ENCODE measurements at places on chromosomes 2 and 18.

- DNase-seq = no peak
These were observed 119.8 kb downstream of the PRKCE start for GRCh38 chr2:45771261-45771660.

DNA sequence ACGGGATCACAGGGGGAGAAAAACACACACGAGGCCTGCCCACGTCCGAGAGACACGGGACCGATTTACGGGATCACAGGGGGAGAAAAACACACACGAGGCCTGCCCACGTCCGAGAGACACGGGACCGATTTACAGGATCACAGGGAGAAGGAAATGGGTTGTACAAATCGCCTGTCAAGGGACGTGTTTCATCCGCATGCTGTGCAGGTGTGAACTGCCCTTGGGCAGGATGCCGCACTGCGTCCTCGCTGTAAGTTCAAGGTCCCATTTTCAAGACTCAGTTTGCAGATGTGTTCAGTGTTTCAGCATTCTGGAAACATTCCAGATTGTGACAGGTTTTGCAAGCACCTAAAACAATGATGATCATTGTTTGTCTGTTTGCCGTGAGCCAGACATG is 2.3 kb upstream of the KCNG2 start:
- no peak for DNase-seq

GRCh38 chr18:48546396-48546795 is 7.6 kb downstream of the CTIF start:
- DNase-seq = no peak

DNA sequence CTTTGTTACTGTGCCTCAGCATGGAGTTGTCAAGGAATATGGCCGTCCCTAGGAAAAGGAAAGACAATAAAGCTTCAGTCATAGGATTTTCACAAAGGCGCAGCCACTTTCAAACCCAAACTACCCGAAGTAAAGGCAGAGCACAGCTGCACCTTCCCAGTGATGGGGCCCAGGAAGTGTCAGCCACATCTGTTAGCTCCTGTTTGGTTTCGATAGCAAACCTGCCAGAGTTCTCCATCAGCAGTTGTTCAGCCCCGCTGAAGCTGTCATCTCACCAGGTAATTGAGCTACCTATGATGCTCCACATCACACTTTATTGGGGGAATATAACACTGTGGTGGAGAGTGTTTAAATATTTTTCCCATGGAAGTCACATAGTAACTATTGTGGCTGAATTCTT is 80.7 kb downstream of the LRATD1 start:
- no peak for DNase-seq

- DNase-seq = no peak
These were observed 55.5 kb downstream of the SERTAD2 start for GRCh38 chr2:64598226-64598625.

DNA sequence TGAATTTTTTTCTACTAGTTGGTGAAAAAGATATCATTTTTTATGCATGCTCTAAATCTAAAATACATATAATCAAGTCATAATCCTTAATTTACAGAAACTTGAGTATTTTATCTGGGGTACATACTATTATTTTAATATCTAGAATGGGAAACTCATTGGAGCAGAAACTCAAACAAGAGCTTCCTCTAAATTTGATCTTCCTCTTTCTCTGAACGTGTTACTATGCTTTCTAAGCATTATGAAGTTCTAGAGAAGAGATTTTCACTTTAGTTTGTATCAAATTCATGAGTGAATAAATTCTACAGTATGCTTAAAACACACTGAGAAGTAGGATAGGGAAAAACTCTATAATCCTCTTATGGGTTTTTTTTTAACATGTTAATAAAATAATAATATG is 20.6 kb upstream of the SLC38A11 start:
- DNase-seq = no peak

DNA sequence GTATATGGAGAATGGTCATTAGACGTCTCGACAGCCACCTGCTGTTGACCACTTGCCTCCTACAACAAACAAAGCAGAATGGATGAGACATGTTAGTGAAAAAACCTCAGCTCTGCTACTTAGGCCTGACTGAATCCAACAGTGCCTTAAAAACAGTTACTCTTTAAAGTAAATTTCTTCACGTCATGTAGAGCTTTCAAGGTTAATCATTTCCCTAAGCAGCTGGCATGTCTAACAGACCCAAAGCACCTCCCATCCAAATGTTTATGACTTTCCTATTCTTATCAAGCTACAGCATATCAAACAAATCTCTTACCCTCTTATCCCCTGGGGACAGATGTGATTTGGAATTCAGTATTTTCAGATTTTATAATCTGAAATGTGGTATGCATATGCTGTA is 75.6 kb upstream of the ITGB6 start:
- DNase-seq = no peak

DNA sequence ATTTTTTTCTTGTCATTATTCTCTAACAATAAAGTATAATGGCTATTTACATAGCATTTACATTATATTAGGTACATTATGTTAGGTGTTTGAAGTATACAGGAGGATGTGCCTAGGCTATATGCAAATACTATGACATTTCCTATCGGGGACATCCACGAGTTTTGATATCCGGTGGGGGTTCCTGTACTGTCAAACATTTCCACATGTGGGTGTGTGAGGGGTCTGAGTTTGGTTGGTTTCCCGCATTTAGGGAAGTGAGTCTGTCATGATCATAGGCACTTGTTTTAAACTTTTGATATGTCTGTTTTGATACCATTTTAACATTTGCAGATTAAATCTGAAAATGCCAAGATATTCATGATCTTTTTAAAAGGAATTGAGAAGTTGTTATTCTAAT is 76.0 kb downstream of the CEP192 start:
- DNase-seq = no peak

DNA sequence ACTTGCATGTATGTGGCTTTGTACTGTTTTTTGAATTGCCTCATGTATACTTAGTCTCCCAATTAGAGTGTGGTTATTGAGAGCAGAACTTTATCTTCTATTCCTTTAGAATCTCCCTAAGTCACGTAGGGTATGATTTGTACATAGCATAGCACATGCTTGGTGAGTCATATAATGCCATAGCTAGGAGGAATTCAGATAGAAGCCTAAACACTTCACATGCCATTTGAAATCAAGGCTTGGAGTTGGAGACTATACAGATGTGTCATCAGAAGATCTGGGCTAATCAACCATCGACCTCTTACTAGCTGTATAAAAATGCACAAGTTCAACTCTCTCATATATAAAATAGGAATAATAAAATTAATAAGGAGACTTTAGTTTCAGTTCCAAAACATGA is 222.6 kb upstream of the ST6GAL2 start:
- no peak for DNase-seq

- no peak for DNase-seq
These were observed 10.9 kb downstream of the PTGR3 start for GRCh38 chr18:75198036-75198435.

DNA sequence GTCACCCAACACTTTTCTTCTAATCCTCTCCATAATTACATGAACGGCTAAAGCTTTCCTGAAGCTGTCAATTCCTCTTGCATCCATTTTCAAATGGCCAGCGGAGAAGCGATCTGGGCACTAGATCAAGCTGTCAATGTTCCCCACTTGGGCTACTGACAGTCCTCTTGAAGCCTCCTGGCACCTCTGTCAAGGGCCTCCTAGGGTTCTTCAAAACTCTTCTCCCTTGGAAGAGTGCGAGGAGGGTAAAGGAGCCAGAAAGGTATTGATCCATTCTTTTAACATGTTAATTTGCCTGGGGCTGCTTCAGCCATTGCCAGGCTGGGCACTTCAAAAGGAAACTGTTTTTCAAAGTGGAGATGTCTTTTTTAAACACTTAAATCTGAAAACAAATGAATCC is 19.8 kb downstream of the EPHA4 start:
- DNase-seq = no peak

- no peak for DNase-seq
These were observed 9.4 kb upstream of the PRLH start for GRCh38 chr2:237556773-237557632.

DNA sequence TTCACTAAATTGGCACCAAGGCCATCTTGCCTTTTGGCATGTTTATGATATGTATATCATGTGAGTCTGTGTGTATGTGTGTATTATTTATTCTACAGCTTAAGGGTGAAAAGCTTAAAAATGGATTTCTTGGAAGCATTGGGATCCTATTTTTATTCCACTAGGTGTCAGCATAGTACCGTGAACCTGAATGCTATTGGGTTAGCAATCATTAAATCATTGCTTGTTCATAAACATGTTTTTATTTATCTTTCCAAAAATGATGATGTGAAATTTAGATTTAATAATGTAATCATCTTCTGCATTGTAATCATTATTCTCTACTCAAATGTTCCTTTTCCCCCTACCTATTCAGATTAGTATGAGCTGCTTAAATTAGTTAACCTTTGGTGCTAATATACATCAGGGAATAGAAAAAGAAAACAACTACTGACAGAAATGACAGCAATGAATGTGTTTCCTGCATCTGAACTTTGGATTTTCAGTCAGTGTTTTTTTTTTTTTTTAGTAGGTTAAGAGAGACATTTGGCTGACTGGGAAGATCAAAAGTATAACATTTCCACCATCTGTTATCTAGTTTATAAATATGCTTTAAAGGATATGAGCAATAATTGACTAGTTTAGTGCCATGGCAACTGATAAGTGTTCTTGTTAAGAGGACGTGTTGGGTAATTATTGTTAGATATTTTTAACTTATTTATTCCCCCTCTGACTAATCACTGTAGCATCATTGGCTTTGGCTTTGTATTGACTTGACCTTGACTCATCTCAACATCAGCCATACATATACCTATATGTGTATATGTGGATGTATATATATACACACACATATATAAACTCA is 14.1 kb upstream of the ZSWIM2 start:
- DNase-seq = no peak

GRCh38 chr18:35697869-35698268 is 116.3 kb downstream of the GALNT1 start:
- DNase-seq = no peak

DNA sequence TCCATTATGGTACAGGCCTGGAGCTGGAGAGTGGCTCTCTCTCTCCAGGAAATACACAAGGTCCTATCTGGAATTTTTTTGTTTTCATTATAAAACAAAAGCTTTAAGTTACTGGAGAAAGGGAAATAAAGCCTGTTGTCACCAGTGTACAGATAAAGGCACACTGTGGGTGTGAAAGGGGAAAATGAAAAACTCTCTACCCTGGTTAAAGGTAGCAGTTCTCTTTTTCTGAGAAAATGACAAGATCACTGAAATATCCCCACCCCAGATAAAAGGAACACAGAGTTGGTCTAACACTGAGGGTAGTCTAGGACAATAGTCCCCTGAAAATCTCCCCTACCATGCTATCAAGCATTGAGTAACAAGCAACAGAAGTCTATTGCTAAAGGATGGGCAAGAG is 438.7 kb downstream of the MBD2 start:
- no peak for DNase-seq

DNA sequence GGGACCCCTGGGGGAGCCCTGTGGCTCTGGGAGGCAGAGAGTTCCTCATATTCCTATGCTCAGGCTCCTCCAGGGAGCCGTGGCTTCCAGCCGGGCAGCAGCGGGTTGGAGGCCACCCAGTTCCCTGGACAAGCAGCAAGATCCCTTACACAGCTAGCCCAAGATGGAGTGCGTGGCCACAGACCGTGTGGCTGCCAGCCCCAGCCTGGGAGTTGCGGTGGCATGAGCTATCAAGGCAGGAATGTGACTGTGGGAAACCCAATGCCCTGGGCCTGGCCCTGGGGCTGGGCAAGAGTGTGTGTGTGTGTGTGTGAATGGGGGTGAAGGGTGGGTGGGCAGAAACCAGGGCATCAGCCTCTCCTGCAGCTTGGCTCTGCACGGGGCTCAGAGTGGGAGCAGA is 130.5 kb downstream of the DYSF start:
- no peak for DNase-seq

Data from AG04450 (cell line).